ENCODE measurements at places on chromosomes 13 and 19. TPM values are rescaled to one million over a fixed set of nuclear protein-coding genes. Genes with fewer than 3 reads are reported as not detected.

The ZFP14 gene
- total RNA-seq, result 0.40 TPM

The PLIN5 gene
- total RNA-seq, result 3.3 TPM

The SUGP2 gene
- total RNA-seq, result 56.9 TPM

The FAM83E gene
- 4.7 TPM for total RNA-seq

The ZBTB32 gene
- total RNA-seq, result not detected

The VSTM2B gene
- total RNA-seq, result not detected

- DNase-seq, result peak; percentile 5
- H3K36me3 ChIP-seq, result no peaks in the 10 kb centered on the region
- no peaks in the 10 kb centered on the region for H3K27me3 ChIP-seq
- H3K27ac ChIP-seq, result no peak overlapping the region
These were observed 1133.5 kb downstream of the OLFM4 start for GRCh38 chr13:54162069-54162468.

- H3K4me3 ChIP-seq, result peak within 1 kb of the TSS; percentile 70
- H3K4me1 ChIP-seq, result peaks cover 52% of the 10 kb centered on the region
- peaks cover 6% of the 10 kb centered on the region for H3K36me3 ChIP-seq
- peak within 1 kb of the TSS; percentile 95 for H3K27ac ChIP-seq
These were observed at the start of gene FAM174C for GRCh38 chr19:1275260-1275975. FAM174C (plus strand) TSS chr19:1275530; CDS start chr19:1275550, 20 bp downstream.

DNA sequence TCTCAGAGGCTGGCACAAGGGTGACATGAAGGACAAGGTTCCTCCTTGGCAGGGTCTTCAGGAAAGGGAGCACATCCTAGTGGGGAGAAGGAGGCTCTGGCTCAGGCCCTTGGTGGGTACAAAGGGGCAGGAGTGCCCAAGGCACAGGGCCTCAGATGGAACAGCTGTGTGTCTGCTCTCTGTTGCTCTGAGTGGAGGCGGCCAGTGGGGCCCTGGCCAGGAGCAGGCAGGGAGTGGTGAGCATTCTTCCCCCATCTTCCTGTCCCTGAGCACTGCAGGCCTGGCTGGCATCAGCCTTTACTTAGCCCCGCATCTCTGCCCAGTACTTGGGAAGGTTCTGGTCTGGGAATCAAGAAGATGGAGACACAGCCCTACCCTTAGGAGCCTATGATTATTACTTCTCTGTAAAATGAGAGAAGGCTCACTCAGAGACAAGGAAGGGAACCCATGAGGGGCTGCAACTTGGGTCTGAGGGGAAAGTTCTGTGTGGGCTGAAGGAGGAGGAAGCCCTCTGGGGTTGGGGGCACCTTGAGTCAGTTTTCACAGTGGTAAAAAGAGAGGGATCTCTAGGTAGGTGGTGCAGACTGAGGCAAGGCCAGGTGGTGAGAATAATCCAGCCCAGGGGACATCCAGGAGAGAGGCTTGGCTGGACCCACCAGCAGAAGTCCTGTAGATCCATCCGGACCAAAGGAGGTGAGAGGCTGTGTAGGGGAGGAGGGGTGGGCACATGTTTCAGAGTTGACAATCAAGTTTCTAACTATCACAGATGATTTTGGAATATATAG lies 173.5 kb downstream of the TSHZ3 start:
- H3K27ac ChIP-seq, result no peak overlapping the region
- H3K4me1 ChIP-seq, result no peaks in the 10 kb centered on the region
- H3K27me3 ChIP-seq, result no peaks in the 10 kb centered on the region
- no peaks in the 10 kb centered on the region for H3K36me3 ChIP-seq
- no peak overlapping the region for H3K4me3 ChIP-seq

DNA sequence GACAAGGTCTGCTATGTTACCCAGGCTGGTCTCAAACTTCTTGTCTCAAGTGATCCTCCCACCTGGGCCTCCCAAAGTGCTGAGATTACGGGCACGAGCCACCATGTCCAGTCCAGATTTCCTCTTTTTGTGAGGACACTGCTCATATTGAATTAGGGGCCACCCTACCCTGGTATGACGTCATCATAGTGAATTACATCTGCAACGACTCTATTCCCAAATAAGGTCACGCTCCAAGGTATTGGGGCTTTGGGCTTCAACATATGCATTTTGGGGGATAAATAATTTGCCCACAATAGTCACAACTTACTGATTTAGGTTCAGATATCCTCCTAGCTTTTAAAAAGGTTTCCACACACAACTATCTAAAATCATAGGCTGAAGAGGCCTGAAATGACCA lies 9.5 kb downstream of the SLC15A1 start:
- H3K27ac ChIP-seq, result no peak overlapping the region
- no peak overlapping the region for H3K4me3 ChIP-seq
- DNase-seq, result no peak
- H3K36me3 ChIP-seq, result no peaks in the 10 kb centered on the region
- no peaks in the 10 kb centered on the region for H3K4me1 ChIP-seq

DNA sequence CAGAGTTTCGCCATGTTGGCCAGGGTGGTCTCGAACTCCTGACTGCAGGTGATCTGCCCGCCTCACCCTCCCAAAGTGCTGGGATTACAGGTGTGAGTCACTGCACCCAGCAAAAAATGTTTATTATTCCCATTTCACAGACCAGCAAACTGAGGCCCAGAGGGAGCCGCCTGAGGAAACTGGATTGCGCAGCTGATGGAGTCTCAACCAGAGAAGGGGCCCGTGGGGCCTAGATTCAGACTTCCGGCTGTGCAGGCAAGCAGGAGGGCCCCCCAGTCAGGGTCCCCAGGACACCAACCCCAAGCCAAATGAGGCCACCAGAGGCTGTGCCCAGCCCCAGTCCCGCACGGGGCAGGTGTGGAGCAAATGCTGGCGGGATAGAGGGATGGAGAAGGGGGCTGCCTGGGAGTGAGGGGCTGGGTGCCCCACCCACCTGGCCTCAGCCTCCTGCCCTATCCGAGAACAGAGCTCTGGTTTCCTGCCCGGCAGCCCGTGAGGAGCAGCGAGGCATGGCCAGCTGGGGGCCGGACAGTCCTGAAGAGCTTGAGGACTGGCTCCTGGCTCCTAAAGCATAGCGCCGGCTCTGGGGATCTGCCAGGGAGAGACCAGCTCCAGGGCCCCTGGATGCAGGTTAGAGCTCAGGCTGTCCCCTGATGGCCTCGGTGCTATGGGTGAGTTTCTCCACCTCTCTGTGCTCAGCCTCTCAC lies 22.0 kb downstream of the MISP start:
- H3K27ac ChIP-seq, result no peak overlapping the region
- no peak for DNase-seq
- no peaks in the 10 kb centered on the region for H3K27me3 ChIP-seq

- H3K4me1 ChIP-seq, result peaks cover 19% of the 10 kb centered on the region
- DNase-seq, result no peak
- H3K27ac ChIP-seq, result no peak overlapping the region
- H3K27me3 ChIP-seq, result no peaks in the 10 kb centered on the region
- no peak overlapping the region for H3K4me3 ChIP-seq
These were observed 3.8 kb upstream of the CASP14 start for GRCh38 chr19:15045506-15045905.

DNA sequence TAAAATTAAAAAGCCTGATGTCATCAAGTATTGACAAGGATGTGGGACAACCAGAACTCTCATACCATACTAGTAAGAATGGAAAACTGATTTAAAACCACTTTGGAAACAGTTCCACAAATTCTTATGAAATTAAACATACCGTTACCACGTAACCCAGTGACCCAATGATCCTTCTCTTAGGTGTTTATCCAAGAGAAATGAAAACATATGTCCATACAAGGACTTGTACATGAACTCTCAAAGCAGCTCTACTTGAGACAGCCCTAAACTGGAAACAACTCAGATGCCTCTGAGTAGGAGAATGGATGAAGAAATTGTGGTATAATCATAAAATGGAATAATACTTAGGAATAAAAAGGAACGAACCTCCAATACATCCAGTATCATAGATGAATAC lies 27.6 kb downstream of the SLC6A16 start:
- DNase-seq, result no peak
- H3K27me3 ChIP-seq, result peaks cover 16% of the 10 kb centered on the region
- no peak overlapping the region for H3K27ac ChIP-seq
- no peaks in the 10 kb centered on the region for H3K36me3 ChIP-seq
- no peak overlapping the region for H3K4me3 ChIP-seq

- peaks cover 10% of the 10 kb centered on the region for H3K36me3 ChIP-seq
- no peaks in the 10 kb centered on the region for H3K27me3 ChIP-seq
- DNase-seq, result peak; percentile 66
- H3K27ac ChIP-seq, result no peak overlapping the region
- H3K4me3 ChIP-seq, result no peak overlapping the region
These were observed 6.9 kb downstream of the PEAK3 start for GRCh38 chr19:2274931-2275535.
